ENCODE measurements at places on chromosomes 7 and 10.

DNA sequence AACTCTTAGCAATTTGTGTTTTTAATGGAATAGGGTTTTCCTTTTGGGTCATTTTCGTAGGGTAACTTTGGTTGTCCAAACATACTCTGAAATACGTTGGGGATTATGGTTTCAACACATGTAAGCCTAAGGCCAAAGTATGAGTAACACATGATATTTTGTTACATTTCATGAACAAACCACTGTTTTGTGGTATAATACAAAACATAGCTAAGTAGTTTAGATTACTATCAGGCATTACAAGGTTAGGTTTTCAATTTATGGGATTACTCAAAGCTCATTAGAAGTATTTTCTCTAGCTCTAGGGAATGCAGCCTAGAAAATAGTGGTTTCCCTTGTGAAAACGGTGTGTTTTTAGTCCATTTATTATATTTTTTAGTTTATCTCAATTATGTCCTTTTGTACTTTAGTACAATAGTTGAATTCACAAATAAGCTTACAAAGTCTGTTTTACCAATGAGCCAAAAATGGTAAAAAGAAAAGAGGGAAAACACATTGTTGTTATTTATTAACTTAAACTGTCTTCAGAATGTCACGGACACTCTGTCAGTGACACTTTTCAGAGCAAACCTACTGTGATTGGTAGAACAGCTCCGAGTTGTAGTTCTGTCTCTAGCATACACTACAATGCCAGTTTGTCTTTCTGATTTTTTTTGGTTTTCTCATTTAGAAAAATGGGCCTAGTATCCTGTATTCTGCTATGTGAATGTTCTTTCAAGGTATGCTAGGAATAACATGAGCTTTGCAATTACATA is 473.7 kb downstream of the SUGCT start:
- DNase-seq, result no peak

DNA sequence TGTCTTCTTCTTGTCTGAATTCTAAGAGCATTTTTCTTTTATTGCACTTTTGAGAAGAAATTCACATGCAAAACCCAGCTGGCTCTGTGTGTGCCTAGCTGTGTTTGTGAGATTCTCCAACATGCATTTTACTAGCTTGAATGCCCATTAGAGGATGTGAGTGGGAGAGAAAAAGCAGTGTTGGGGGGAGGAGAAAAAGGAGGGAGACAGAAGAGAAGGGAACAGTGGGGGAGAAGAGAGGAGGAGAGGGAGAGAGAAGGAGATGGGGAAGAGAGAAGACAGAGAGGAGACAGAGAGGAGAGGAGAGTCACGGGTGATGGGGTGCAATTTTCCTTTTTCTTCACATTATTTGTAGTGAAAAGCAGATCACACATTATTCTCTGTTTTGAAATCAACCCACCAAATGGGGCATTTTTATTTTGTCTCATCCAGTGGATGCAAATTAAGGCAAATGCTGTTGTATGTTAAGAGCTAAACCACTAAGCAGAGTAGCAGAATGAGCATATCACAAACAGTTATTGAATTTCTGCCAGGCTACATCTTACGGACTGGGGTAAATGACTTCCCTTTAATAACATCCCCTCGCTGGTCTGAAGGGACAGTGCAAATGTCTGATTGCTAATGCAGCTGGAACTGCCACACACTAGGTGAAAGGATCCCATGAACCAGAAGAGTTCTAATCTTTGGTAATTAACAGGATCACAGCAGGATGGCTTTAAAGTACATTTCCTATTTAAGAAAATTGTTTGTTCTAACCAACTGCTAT is 849 bp downstream of the LRRN3 start:
- no peak for DNase-seq

DNA sequence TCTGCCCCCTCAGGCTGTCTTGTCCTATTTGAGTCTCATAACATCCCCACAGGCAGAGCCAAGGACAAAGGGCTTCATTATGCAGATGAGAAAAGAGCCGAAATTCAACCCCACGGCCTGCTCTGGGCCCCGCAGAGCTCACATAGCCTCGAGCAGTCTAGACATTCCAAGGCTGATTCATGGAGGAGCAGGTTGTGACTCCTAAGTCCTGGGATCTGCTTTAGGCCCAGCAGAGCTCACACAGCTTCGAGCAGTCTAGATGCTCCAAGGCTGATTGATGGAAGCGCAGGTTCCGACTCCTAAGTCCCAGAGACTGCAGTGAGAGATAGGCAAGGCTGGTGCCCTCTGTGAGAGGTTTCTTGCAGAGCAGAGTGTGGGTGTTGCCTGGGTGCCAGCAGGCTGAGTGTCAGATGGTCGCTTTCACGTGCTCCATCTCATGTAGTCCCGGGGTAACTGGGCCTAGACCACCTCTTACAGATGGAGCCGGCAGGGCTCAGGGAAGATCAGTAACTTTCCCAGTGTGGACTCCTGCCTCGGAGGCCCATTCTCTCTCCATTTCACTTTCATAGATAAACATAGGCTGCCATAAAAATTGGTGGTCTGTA is 436.1 kb upstream of the FOXK1 start:
- no peak for DNase-seq

GRCh38 chr10:110966146-110966545 is 46.7 kb downstream of the SHOC2 start:
- no peak for DNase-seq

DNA sequence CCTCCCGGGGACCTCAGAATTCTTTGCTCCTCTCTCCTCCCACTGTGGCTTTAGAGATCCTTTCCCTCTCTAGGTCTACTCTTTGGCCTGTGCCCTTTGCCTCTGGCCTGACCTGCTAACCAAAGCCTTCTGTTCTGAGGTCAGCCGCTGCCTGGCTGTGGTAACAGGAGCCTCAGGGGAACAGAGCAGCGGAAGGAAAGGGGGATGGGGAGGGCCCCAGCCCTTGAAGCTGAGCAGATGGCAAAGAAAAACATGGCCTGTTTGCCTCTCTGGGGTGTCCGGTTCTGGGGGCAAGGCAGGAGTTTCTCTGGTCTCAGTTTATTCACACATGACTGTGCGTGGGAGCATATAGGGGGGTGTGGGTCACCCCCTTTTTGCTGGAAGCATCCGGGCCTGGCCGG is 28.2 kb downstream of the COL26A1 start:
- DNase-seq, result no peak

- DNase-seq, result no peak
These were observed 109.9 kb downstream of the CUBN start for GRCh38 chr10:17019696-17020095.

DNA sequence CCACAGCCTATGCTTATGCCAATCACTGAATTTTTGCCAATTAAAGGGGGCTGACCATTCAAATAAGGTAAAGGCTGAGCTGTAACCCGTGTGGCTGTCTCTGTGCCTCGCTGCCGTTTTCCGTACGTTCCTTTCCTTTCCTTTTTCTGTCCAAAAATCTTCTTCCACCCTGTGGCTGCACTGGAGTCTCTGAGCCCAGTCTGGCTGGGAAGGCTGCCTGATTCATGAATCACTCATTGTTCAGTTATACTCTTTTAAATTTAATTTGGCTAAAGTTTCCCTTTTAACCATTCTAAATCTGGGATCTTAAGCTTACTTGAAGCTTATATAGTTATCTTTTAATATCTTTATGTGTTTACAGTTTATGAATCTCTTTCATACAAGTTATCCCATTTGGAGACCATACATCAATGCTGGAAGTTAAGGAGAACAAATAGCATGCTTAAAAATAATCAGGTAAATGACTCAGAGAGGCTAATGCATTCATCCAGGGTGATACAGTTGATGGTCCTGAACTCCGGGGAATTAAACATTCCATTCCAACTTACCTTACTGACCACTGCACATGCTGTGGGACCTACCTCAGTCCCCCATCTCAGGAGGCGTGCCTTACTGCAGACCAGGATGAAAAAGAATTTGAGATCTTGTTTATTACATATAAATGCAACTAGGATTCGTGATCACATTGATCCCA is 385.3 kb upstream of the ADARB2 start:
- DNase-seq, result no peak

- no peak for DNase-seq
These were observed 146.7 kb upstream of the MGMT start for GRCh38 chr10:129320340-129320739.

DNA sequence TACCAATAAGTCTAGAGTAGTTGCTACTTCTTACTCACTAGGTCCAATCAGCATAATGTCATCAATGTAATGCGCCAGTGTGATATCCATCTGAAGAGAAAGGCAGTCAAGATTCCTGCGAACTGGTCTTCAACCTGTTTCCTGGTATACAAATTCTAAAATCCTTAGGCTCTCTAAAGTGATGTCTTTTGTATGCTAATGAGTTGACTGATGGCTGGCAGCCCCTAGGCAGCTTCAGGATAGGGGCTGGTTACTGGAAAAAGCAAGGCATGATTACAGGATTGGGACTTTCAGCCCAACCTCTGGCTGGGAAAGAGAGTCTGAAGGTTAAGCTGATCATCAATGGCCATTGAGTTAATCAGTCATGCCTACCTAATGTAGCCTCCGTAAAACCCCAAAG is 250.2 kb upstream of the PTER start:
- no peak for DNase-seq

- no peak for DNase-seq
These were observed 527.3 kb upstream of the GHITM start for GRCh38 chr10:83612050-83612449.
